NAMALWA (cell line): ENCODE measurements at places on chromosomes 2 and 18.

DNA sequence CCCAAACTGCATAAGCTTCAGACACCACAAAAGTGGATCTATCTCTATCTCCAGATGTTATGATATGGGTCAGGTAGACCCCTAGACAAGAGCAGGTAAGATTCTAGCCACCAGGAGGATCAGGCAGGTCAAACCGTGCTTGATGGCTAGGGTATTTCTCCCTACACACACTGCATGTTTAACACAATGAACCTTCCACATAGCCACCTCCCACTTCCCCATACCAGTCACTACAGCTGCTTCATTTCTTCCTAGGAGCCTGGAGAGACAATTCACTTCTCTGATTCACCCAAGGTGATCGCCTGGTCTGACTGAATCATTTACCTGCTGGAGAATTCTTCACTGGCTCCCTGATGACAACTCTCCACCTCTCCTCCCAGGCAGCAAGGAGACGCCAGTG is 66.0 kb upstream of the MYCN start:
- DNase-seq, result no peak

GRCh38 chr2:128644718-128645256 is 326.1 kb upstream of the HS6ST1 start:
- no peak for DNase-seq

DNA sequence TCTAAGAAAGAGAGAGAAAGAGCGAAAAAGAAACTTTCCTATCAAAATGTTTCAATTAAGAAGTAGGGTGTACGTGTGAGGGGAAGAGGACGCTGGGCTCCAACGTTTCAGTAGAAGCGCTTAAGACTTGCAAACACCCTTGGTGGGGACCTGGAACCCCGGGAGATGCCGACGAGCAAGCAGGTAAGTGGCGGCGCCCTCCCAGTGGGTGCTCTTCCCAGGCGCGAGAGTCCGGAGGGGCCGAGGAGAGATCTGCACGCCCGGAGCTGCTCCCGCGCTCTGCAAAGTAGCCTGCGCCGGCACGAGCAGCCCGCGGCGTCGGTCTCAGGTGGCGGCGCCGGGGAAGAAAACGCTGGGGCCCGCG is 678 bp upstream of the OTX1 start:
- no peak for DNase-seq

DNA sequence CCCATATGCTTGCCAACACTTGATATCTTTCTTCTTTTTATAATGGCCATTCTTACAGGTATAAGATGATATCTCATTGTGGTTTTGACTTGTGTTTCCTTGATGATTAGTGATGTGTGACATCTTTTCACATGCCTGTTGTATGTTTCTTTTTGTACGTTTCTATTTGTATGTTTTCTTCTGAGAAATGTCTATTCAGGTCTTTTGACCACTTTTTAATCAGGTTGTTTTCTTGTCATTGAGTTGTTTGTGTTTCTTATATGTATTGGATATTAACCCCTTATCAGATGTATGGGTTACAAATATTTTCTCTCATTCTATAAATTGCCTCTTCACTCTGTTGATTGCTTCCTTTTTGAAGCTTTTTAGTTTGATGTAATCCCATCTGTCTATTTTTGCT is 42.4 kb downstream of the ABCB11 start:
- no peak for DNase-seq

GRCh38 chr2:226656367-226656766 is 143.3 kb downstream of the IRS1 start:
- DNase-seq, result no peak

GRCh38 chr2:147758821-147759220 is 86.0 kb upstream of the ACVR2A start:
- no peak for DNase-seq

DNA sequence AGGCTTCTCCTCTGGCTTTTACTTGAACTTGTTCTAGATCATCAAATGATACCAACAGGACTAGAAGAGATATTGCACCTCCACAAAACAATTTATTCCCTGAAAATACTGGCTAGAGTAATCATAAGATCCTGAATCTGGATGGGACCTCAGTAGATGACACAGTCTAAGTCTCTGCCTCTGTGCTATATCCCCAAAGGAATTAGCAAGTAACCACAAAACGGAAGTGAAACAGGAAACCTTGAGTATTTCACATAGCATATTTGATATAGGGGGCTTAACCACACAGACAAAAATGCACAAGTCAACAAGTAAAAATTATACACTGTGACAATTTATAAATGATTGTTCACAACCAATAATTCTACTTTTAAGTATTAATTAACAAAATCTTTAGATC is 456.9 kb upstream of the TNP1 start:
- DNase-seq, result peak; percentile 83

- DNase-seq, result no peak
These were observed 669.3 kb downstream of the NR4A2 start for GRCh38 chr2:155663265-155663664.

DNA sequence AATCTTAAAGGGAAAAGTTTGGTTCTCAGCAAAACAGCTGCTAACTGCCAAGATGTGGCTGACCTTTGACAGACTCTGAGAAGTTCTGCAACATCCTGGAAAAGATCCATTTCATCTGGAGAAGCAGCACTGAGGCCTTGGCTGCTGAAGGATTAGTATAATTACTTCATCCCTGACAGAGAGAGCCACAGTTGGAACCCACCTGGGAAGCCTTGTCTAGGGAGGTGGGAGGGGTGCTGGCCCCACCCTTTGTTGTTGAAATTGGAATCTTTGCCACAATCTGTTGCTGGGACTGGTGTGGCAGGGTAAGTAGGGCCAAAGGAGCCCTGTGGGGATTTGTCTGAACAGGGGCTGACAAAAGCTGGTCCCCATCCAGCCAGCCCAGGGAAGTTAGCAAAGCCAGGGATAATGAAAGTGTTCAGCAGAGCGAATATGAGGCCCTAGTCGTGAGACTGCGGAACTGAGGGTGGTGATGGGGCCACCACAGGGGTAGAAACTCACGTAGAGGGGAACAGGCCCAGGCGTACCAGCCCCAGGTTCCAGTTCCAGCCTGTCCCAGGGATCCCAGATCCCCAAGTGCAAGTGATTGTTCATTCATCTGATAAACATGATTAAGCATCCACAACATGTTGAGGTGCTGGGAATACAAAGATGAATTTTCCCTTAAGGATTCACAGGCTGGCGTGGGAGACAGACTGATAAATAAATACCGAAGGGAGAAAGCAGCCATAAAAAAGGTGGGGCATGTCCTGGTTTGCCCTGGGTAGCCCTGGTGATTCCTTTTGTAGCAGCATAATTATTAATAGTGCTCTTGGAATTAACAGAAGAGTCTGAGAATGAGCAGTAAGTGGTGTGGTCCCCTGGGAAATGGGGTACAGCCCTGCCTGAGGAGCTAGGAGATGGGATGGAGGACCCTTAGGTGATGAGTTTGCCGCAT is 60.0 kb downstream of the MYO1B start:
- DNase-seq, result no peak

DNA sequence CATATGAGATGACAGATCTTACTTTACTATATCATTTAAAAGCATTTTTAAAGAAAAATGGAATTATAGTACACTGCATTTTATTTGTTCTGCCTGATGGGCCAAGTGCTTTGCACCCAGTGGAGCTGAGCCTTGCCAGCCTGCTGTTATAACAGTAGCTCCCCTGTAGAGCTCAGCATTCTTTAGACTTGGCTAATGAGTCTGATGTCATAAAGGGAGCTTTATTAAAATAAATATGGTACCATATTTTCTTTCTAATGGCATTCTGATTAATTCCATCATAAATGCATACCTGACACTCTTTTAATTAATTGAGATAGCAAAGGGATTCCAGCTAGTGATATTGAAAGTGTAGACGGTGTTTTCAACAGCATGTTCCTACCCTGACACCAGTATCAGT is 40.7 kb downstream of the PARD3B start:
- no peak for DNase-seq

- DNase-seq, result no peak
These were observed 27.1 kb downstream of the FER1L5 start for GRCh38 chr2:96669539-96670215.

GRCh38 chr18:11398625-11399024 is 210.8 kb upstream of the SLC35G4 start:
- DNase-seq, result peak; percentile 21

GRCh38 chr18:74796841-74797576 is 199.3 kb downstream of the ZNF407 start:
- DNase-seq, result peak; percentile 11

- DNase-seq, result no peak
These were observed 24.5 kb upstream of the HPCAL1 start for GRCh38 chr2:10278029-10278762.

GRCh38 chr18:80104364-80104779 is 4.7 kb upstream of the ADNP2 start:
- no peak for DNase-seq

DNA sequence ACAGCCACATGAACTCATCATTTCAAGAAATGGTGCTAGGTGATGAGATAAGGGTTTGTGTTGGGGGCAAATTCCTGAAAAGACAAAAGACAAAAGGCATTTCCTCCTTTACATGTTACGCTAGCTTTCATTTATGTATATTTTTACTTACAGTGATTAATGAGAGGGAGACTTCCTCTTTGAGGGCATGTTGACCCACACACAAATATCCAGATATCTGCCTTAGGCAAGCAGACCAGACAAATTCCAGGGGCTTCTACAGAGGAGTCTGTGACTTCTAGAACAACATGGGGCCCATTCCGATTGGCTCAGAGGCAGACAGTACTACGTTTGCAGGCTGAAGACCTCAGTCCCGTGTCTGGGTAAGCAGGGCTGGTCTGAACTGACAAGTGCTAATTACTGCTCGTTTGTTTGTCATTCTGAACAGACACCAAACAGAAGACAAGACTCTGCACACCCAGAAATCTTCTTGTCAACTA is 74.8 kb upstream of the ST6GAL2 start:
- no peak for DNase-seq

DNA sequence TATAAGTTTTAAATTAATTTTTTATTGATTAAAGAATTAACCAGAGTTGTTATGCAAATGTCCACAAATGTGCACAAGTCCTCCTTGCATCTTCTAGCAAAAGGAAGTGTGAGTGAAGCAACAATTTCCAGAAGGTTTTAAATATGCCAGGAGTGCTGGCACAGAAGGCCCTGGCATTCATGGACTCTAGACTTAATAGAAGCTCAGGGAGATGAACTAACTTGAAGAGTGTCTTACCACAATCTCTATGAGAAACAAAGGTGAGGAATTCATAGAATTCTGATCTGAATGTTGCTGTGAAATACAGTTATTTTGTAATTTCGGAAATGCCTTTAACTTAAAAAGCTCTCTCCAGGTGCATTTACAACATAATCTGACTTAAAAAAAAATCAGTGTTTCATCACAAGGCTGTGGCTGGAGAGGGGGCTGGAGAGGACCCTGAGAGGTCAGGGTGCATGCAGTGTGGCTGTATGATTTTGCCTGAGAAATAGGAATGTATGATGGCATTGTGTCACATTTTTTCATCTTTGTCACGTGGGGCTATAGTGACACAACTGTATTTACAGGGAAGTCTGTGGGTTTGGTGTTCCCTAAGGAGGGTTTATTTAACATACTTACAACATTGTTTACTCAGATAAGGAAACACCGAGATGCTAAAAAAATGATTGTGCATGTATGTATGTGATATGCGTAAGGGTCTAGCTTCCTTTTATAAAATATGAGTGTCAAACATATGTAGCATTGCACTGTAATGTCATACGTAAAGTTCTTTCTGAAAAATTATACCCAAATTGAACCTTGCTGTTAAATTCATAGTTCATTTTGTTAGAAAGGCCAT is 66.2 kb downstream of the MAP4K4 start:
- DNase-seq, result no peak

- DNase-seq, result no peak
These were observed 252.5 kb downstream of the PIEZO2 start for GRCh38 chr18:10896851-10897250.

- DNase-seq, result no peak
These were observed 18.2 kb downstream of the IFIH1 start for GRCh38 chr2:162300266-162300665.
